Mucosa of descending colon (tissue), 3 donors: ENCODE measurements at places on chromosomes 7 and 10. TPM values are rescaled to one million over a fixed set of nuclear protein-coding genes. Genes with fewer than 3 reads are reported as not detected.
A peak's percentile ranks its signal among the peaks of the same experiment; 100 is the strongest.

SH2D4B gene
- total RNA-seq = not detected

HHEX gene
- 4.0 TPM for total RNA-seq

NRP1 gene
- 33.2 TPM for total RNA-seq

DNA sequence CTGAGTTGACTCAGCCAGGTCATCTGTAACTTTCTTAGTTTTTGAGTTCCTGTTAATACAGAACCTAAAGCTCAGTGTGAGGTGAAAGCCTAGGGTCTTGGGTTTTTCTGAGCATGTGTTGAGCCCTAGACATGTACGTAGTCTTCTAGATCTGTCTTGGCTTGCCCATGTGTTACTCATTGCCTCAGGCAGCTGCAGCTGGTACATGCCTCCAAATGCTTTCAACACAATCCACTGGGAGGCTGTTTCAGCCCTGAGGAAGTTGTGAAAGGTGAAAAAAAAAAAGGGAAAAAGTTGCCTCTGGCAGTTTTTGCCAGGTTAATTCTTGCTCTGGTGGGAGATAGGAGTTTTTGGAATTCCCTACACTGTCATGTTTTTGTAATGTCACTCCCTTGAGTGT lies 134.6 kb downstream of the RNF216 start:
- no peak for DNase-seq

DNA sequence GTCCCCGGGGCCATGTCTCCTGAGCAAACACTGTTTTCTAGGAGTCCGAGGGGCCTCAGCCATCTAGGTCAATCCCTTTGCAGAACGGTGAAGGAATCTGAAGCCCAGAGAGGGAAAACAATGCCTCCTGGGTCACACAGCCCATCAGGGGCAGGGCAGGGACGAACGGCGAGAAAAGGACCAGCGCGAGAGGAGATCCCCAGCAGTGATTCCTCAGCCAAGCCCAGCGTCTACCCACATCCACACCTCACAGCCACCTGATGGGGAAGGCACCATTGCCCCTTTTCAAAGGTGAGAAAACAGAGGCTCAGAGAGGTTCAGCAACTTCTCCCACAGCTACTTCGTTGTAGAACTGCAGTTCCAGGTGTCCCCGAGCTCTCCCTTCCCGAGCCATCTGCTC lies 17.9 kb upstream of the PSMG3 start:
- DNase-seq = no peak

DNA sequence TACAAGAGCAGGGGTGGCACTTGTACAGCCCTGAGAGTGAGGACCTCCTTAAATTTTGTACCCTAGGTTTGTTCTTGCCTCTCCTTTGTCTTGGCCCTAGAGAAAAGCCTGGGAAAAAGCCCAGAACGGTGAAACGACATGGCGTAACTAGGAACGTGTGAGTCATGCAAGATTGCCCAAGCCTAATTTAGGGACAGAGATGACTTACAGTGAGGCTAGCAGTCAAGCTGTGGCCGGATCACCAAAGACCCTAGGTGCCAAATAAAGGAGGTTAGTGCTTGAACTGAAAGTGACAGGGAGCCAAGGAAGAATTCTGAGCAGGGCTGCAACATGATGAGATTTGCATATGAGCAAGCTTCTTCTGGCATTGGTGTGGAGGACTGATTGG lies 25.1 kb downstream of the TBXAS1 start:
- DNase-seq = no peak

DNA sequence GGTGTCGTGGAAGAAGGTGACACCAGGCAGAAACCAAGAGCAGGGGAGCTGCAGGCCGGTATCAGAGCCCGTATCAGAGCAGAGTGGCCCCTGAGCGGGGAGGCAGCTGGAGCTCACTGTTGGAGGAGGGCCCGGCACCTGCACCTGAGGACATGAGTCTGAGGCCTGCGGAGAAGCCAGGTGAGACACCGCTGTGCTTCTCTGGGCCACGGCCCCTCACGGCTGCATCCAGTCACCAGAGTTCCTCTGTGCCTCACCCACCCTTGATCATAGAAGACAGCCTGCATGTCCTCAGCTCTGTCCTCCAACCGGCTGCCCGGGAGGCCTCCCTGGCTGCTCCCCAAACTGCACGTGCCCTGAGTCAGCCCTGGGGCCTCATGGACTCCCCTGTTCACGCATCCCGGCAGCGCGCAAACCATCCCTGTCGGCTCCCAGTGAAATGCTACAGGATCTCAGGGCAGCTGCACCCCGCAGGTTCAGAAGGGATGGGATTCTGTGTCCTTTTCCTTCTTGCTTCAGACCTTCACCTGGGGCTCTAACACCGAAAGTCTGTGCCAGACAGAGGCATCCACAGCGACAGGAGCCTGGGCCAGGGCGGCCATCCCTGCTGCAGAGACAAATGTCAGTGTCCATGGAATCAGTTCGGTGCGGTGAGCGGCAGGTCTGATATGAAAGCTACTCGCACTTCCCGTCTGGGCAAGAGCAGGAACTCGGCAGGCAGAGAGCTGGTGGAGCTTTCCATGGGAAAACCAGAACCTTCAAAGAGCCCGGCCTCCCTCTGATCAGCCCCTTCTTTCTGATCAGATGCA lies 111.9 kb upstream of the FAM20C start:
- no peak for DNase-seq

DNA sequence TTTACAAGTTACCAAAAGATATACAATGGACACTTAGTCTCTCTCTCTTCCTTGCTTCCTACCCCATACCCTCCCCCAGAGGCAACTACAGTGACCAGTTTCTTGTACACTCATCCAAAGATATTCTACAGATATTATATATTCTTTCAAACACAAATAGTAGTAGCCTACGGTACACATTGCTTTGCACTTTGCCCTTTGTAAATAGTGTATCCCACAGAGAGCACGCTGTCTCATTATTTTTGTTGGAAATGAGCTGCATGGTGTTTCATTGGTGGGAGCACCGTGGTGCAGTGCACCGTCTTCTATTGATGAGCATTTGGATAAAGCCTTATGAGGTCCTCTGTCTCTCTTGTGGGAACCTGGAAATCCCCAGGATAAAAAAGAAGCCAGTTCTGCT lies 24.2 kb downstream of the STRA8 start:
- DNase-seq = no peak

DNA sequence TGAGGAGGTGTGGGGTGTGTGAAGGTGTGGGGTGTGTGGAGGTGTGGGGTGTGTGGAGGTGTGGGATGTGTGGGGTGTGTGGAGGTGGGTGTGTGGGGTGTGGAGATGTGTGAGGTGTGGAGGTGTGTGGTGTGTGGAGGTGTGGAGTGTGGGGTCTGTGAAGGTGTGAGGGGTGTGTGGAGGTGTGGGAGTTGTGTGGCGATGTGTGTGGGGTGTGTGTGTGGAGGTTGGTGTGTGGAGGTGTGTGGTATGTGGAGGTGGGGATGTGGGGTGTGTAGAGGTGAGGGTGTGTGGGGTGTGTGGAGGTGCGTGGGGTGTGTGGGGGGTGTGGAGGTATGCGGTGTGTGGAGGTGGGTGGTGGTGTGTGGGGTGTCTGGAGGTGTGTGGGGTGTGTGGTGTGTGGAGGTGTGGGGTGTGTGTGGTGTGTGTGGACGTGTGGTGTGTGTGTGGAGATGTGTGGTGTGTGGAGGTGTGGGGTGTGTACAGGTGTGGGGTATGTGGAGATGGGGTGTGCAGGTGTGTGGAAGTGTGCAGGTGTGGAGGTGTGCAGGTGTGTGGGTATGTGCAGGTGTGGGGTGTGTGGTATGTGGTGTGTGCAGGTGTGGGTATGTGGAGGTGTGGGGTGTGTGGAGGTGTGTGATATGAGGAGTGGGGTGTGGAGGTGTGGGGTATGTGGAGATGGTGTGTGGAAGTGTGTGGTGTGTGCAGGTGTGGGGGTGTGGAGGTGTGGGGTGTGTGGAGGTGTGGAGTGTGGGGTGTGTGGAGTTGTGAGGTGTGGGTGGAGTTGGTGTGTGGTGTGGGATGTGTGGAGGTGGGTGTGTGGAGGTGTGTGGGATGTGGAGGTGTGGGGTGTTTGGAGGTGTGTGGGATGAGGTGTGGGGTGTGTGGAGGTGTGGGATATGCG lies 34.5 kb downstream of the SPDYE17 start:
- DNase-seq = no peak

DNA sequence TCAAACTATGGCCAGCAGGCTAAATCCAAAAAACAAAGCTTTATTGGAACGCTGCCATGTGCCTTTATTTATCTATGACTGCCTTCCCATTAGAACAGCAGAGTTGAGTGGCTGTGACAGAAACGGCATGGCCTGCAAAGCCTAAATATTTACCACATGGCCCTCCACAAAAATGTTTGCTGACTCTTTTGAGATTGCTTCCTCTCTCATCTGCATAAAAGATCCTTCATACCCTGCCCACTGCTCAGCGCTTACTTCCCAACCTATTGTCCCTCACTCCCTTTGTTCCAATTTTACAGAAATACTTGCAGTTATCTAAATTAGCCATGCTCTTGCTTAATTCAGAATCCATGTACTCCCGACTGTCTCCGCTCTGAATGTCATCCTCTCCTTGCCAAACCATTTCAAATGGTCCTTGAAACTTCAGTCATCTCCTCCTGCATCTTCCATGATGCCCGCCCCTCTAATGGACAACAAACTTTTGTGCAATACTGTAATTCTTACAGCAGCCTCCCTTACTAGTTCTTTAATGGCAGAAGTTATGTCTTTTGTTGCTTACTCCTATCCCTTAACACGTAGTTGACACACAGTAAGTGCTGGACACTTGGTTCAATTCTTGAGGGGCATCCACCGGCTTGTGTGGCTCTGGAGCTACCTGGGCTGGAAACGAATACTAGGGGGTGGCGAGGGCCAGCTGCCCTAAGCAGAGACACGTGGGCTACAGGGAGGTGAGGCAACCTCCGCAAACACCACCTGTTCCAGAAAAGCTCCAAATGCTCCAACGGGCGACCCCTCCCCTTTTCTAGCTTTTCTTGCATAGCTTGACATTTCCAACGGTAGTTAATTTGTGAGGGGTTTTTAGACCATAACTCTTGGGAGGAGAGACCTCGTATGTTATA lies 832 bp downstream of the XRCC2 start:
- peak; percentile 4 for DNase-seq

DNA sequence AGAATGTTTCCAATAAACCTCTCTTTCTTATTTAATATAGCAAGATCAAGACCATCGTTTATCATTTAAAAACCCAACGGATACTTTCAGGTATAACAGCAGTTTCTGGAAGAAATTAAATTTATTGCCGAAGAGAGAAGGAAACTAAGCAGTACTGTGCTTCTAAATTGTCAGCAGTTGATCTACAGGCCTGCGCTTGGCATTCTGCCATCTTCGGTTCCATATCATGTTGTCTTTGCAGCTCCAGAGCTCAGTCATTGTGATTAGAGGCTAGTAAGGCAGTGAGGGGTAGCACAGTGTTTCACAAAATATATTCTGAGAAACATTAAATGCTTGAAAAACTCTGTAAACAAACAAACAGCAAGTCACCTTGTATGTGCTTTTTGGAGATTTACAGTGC lies 301.3 kb downstream of the REEP3 start:
- no peak for DNase-seq

DNA sequence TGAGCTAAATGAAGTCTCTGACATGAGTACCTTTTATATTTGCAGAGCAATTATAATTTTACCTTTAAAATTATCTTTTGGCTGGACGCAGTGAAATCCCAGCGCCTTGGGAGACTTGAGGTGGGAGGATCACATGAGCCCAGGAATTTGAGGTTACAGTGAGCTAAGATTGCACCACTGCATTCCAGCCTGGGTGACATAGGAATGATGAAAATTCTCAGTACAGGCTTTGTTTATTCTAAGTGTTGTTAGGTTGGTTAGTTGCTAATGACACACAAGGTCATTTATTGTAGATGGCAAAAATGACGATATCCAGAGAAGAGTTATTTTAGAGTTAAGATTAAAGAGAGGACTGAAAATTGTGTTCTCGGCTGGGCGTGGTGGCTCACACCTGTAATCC lies 87.6 kb downstream of the XRCC2 start:
- DNase-seq = no peak

DNA sequence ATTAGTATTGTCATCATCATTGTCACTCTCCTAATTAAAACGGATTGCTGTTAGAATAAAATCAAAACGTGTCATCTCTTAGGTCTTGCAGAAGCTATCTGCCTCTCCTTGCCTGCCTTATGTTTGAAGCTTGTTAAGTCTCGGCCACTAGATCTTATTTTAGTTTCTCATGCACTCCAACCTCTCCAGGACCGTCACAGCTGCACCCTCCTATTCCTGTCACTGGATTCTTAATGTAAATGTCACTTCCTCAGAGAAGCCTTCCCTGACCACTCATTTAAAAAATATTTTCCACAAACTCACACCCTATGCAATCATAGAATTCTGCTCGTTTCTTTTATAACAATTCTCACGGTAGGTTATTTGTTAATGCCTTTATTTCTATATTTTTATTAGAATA lies 103.9 kb upstream of the DKK1 start:
- no peak for DNase-seq

- DNase-seq = no peak
These were observed 17.7 kb upstream of the ZNRF2 start for GRCh38 chr7:30266686-30267085.

GRCh38 chr7:80699045-80699638 lies 60.7 kb downstream of the CD36 start:
- DNase-seq = no peak

GRCh38 chr7:156156734-156157408 lies 344.6 kb upstream of the SHH start:
- peak; percentile 49 for DNase-seq

DNA sequence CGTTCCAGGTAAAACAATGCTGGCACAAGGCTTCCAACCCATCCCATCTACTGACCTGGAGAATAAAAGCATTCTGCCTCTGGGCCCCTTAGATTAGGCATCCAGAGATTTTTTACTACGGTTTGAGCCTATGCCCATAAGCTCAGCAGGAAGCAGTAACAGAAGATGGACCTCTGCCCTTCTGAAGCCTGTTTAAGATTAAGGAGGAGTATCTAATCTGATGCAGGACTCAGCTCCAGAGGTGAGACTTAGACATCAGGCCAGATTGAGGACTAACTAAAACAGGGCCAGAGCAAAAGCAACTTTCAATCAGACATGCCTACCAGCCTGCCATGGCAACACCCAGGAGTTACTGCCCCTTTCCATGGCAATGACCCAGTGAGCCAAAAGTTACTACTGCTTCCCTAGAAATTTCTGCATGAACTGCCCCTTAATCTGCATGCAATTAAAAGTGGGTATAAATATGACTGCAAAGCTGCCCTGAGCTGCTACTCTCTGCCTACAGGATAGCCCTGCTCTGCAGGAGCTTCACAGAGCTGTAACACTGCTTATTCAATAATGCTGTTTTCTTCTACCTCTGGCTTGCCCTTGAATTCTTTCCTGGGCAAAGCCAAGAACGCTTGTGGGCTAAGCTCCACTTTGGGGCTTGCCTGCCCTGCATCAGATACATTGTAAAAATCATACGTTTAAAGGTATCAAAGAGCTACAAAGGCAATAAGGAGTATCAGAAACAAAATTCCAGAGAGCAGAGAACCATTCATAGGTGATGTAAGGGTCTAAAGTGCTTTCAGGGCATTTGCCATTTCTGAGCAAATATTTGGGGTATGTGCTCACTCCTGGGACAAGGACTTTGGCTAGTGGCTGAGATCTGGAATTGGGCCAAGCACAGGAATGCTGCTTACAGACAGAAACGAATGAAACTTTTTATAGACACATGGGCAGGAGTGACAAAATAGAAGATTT lies 25.0 kb upstream of the CNNM1 start:
- no peak for DNase-seq

GRCh38 chr7:147400925-147401324 lies 1189.6 kb upstream of the C7orf33 start:
- DNase-seq = no peak
